Right cardiac atrium (tissue), 5 donors: ENCODE measurements at places on chromosomes 7 and 10. TPM values are rescaled to one million over a fixed set of nuclear protein-coding genes. Genes with fewer than 3 reads are reported as not detected.
A peak's percentile ranks its signal among the peaks of the same experiment; 100 is the strongest.

- peak; percentile 33 for DNase-seq
Observed at GRCh38 chr10:61992671-61993668, 91.5 kb downstream of the ARID5B start.

- DNase-seq = no peak
Observed at GRCh38 chr10:101444058-101444898, 90.3 kb downstream of the BTRC start.

The KNDC1 gene
- 1.3 TPM for total RNA-seq

- peak; percentile 38 for DNase-seq
Observed at GRCh38 chr10:83917537-83918506, 221.5 kb upstream of the GHITM start.

GRCh38 chr10:96585736-96586418, 935 bp downstream of the TM9SF3 start:
- no peak for DNase-seq

- no peak for DNase-seq
Observed at GRCh38 chr10:43399320-43400310, 9.4 kb downstream of the HNRNPF start.

The CC2D2B gene
- total RNA-seq = 1.9 TPM

GRCh38 chr10:17058093-17058492, 71.5 kb downstream of the CUBN start:
- DNase-seq = no peak

DNA sequence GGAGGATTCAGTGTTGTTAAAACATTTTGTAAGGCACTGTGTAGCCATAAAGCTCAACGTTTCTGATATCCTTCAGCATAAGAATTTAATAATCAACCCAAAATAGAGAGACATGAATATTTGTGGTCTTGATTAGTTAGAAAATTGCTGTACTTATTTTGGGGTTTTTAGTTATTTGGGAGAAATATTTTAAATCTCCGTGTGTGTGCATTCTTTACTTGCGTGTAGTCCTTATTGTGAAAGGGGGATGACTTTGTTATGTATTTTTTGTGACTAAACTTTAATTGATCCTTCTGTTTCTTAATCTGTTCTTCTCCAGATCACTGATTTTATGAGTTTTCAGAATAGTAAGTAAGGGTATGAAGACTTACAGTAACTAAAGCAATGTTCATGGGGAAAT, 81.2 kb downstream of the ZNRF2 start:
- DNase-seq = no peak

The ZNF365 gene
- total RNA-seq = 1.7 TPM

GRCh38 chr7:157021071-157021870, 10.8 kb upstream of the MNX1 start:
- DNase-seq = no peak

DNA sequence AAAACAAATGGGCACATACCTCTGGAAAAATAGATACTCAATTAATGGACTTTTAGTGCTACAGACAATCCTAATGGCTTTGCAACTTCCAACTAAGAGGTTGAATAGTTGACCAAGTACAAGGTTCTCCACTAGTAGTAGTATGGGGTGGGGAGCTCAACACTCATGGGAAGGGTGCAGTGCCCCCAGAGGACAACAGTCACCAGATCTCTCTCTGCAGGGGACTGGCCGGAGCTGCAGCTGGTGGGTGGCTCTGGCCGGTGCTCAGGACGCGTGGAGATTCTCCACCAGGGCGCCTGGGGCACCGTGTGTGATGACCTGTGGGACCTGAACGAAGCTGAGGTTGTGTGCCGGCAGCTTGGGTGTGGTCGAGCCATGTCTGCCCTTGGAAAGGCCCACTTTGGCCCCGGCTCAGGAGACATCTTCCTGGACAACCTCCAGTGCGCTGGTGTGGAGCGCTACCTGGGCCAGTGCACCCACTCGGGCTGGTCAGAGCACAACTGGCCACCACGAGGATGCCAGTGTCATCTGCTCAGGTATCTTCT, 68.1 kb downstream of the CUZD1 start:
- DNase-seq = no peak

The VWA2 gene
- not detected for total RNA-seq

DNA sequence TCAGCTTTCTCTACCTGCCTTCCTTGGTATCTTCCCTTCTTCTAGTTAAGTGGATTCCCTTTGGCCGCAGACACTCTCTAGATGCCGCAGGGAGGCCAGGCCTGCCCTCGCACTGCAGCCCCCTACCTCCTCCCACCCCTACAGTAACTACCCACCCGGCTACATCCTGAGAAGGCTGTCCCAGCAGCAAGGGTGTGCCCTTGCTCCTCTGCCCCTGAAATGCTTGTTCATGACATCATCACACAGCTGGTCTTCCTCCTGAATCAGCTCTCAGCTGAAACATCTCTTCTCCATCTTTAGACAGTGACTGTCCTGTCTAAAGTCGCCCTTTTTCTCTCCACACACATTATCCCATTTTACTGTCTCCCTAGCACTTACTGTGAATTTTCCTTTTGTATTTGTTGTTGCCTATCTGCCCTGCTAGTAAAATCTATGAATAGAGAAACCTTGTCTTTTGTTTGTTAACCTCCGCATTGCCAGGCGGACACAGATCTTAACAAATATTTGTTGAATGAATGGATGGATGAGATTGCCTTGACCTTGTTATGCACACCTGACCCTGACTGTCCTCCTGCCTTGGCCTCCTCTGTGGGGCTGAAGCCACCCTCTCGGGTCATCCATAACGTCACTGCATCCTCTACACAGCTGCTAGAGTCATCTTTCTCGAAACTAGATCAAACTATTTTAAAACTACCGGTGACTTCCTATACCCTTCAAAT, 108.9 kb upstream of the GATA3 start:
- DNase-seq = no peak

DNA sequence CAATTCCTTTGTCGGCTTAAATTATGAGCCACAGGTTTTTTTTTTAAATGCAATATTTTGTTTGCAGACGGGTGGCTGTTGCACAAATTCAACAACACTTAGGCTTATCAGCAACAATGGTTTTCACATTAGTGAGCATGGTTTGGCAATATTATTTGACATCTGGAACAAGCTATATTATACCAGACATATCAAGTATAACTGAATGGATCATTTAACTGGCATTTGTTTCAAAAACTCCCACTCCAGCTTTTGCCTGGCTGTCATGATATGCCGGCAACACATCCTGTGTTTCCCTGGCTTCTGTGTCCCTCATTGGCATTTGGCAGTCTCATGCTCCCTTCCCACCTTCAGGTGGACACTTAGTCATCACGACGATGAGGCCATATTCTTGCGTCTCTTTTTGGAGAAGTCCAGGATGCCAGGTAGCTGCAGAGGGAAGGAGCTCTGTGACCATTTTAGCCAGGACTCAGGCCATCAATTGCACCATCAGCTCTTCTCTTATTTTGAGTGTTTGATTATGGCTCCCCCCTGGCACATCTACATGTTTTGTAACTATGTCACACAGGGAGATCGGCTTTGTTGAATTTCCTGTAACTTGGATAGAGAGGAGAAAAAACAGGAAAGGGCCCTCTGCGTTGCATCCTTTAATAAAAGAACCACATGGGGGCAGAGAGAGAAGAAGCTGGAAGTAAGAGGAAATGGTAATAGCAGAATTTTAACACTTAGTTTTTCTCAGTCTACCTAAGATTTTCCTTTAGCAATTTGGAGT, 413.9 kb downstream of the LRMDA start:
- no peak for DNase-seq

The FAM25G gene
- total RNA-seq = not detected

DNA sequence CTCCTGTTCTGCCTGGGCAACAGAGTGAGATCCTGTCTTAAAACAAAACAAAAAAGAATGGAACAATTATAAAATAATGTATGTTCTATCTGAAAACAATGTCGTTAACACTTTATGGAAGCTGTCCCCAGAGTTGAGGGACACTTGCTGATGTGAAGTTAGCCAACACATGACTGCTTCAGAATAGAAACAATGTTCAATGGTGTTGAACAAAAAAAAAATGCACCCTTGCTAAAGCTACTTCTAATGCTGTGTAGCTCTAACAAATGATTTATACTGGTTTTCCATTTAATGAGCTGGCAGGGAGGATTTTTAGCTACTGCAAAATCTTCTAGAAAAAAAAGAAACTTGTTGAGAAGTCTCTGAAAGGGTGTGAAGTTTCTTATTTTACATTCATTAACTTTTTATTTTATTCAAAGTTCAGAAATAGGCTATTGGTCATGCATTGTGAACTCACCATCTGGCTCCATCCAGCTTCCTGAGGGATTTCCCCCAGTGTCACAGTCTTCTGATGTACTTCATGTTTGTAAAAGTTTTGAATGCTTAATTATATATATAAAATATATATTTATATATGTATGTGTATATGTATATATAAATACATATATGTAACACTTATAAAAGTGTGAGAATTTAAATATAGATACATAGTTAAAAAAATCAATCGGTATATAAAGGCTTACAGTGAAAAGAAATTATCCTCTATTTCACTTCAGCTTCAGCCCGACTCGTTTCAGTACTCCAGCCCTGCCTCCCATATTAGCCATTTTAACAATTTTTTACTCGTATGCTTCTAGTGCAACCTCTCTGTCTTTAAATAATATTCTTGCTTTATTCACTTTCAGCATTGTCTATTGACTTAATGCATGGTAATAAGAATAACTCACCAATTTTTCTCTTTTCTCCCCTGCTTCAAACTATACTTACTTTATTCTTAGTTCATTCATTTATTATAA, 35.0 kb downstream of the HDAC9 start:
- no peak for DNase-seq

The PILRA gene
- 3.9 TPM for total RNA-seq

DNA sequence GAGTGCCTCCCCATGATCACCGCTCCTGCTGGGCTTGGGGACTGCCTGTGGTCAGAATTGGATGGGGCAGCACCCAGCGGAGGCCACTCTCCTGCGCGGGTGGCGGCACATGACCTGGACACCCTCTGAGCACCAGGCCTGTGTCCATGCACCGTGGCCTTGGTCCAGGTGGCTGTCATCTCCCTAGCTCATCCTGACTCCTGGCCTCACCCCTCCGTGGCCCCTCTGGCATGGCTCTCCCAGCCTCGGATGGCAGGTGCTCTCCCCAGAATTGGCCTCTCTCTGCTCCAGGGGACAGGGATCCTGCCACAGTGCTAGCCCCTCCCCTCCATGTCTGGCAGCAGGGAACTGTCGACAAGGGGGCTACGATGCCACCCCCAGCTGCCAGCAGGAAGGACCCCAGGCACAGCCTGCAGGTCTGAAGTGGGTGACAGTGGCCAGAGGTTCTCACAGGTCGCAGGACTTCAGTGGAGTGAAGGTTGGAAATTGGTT, 37.2 kb upstream of the BTBD16 start:
- DNase-seq = peak; percentile 86

The SFMBT2 gene
- 12.9 TPM for total RNA-seq

DNA sequence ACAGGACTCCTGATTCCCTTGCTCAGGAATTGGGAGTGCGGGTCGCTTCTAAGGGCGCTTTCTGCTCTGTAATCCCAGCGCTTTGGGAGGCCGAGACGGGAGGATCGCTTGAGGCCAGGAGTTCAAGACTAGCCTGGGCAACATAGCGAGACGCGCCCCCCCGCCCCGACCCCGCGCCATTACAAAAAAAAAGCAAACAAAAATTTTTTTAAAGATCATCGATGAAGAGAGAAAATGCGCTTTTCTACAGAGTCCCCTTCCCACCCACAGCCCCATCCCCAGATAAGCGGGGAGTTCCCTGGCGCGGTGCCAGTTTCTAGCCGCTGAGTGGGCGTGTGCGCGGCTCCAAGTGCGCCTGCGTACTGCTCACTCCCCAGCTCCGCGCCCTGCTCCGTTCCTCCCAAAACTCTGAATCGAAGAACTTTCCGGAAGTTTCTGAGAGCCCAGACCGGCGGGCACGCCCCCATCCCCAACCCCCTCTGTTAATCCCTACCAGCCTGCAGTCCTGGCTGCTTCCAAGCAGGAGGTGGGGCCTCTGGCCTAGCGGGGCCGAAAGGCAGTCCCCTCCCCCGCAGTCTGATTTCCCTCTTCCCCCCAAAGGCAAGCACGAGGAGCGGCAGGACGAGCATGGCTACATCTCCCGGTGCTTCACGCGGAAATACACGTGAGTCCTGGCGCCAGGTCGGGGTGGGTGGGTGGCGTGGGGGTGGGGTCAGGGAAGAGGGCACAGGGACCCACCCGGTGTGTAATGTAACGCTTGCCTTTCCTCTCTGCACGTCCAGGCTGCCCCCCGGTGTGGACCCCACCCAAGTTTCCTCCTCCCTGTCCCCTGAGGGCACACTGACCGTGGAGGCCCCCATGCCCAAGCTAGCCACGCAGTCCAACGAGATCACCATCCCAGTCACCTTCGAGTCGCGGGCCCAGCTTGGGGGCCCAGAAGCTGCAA, 1.0 kb downstream of the HSPB1 start:
- peak; percentile 92 for DNase-seq

DNA sequence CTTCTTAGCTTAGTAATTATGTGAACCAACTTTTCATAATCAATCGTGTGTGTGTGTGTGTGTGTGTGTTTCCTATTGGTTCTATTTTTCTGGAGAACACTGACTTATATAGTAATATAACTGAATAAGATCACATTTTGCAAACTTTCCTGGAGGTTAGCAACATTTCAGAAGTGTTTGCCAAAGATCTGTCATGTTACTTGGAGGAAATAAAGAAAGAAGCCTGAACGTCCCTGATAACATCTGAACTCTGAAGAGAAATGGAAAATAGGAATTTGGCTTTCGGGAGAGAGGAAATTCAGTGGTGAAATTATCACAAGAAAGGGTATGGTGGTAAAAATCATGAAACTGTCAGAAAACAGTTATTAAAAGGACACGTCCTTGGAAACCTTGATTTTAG, 984.4 kb upstream of the AUTS2 start:
- no peak for DNase-seq

DNA sequence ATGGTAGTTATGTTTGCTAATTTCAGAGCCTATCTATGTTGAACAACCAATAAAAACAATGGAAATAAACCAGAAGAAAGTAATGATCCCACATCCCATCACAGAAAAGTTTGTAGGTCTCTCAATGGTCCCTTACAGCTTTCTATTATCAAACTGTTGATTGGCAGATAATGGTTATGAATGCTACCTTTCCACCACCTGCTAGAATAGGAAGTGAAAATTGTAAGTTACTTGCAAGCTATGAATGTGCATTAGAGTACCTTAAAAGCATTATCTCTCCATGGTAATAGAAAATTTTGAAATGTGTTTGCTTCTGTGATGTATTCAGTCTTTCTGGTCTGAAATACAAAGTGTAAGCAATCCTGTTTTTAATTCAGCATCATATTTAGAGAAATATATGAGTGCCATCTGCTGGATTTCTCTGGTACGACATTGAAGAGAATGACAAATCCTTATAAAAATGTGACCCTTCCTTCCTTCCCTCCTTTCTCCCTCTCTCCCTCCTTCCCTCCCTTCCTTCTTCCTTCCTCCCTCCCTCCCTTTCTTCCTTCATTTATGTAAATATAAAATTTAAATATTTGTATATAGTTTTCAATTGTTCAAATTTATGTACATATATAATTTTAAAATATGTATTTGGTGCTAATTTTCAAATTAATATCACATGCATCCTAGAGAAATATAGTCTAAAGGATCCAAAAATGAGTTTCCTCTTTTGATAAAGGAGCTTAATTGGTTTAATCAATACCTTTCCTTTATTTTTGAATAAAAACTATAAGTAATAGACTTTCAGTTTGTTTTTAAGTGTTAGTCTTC, 41.4 kb upstream of the PNLIPRP3 start:
- no peak for DNase-seq
